Activated naive CD8-positive, alpha-beta T cell treated with anti-CD3 and anti-CD28 coated beads, Interleukin-2, amount 10 ng/mL, durations not matched to agents 7 days and 5 days (primary cell): ENCODE measurements at places on chromosomes 7 and 10. TPM values are rescaled to one million over a fixed set of nuclear protein-coding genes. Genes with fewer than 3 reads are reported as not detected.

- DNase-seq, result no peak
Measured at GRCh38 chr7:31550432-31550831, 36.5 kb downstream of the ITPRID1 start.

DNA sequence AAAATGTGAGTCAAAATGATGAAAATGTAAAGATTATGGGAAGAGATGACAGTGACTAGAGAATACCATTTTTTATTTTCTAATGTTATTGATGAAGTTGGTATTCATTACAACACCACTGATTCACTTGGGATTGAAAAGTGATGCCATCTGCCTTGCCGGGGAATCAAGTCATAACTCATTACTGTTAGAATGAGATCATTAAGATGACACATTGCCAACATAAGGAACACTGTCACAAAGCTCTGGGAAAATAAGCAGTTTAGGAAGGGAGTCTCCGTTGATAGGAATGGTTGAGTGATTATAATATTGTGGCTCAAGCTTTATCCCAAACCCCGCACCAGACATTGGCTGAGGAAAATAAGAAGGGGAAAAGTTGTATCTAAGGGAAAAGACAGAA lies 121.5 kb upstream of the PLPP4 start:
- DNase-seq, result no peak

- DNase-seq, result no peak
Measured at GRCh38 chr7:37516664-37517063, 68.0 kb upstream of the ELMO1 start.

GRCh38 chr7:93980744-93981479 lies 23.2 kb downstream of the BET1 start:
- DNase-seq, result no peak

GRCh38 chr7:83648464-83649241 lies at the start of gene SEMA3E:
Gene SEMA3E (minus strand): TSS chr7:83649139.
- no peak for DNase-seq

DNA sequence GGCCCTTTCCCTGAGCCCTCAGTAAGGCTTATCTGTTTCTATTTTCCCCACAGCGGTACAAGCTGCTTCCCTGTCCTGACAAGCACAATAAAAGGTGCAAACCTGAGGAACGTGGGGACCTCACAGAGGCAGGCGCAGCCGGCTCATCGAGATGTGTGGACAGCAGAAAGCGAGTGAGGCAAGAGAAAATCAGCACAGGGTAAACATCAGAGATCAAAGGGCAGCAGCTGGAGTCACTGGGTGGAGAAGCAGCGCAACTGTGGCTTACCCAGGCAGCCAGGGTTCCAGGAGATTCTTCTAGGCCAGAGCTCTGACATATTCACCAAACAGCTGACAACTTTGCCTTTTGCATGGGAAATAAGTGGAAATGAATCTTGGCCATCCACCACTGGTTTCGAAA lies 212.6 kb downstream of the WDR11 start:
- DNase-seq, result no peak

GHRHR gene
- total RNA-seq, result not detected

GPR158 gene
- not detected for total RNA-seq

GRCh38 chr10:82400841-82401240 lies 525.8 kb downstream of the NRG3 start:
- no peak for DNase-seq

DNA sequence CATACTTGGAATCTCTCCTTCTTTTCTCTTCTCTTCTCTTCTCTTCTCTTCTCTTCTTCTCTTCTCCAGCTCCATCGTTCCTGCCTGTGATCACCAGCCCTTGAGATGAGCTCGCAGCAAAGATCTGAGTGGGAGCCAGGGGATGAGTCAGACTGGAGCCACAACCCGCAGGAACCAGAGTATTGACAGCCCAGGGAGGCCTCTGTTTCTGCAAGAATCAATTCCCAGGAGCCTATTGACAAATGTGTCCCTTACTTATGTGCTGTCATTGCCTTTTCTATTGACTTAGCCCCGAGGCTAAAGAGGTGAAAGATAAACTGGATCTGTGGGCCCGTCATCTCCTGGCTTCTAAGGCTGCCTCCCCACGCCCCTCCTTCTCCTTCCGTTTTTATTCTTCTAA lies 13.1 kb upstream of the HABP2 start:
- no peak for DNase-seq

NOLC1 gene
- total RNA-seq, result 78.3 TPM

GRCh38 chr10:34743814-34744213 lies 71.3 kb downstream of the PARD3 start:
- DNase-seq, result no peak

GRCh38 chr7:135792866-135793265 lies 44.3 kb upstream of the FAM180A start:
- DNase-seq, result no peak

DNA sequence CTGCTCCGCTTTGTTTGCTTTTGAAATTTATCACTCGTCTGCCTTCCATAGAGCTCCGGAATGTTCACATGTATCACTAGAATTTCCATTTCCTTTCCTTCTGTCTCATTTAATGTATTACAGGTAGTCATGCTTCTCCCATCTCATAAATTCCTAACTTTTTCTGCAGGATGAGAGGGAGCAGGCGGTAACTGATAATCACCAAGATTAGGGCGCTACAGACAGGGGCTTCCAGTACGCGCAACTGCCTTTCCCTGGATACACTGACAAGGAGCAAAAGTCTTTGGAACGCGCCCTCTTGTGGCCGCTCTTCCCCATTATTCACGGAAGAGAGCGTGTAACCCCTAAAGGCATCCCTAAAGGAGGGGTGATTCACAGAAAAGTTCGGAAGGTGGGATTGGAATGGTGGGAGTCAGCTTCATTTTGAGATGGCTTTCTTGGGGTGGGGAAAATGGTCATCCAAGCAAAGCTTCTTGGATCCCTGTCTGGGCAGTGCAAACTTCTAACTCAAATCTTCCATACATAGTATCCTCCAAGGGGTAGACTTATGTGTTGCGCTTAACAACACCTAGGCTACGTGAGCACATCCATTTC lies 6.5 kb downstream of the INHBA start:
- peak; percentile 32 for DNase-seq
